ENCODE measurements at places on chromosomes 1 and 21.

DNA sequence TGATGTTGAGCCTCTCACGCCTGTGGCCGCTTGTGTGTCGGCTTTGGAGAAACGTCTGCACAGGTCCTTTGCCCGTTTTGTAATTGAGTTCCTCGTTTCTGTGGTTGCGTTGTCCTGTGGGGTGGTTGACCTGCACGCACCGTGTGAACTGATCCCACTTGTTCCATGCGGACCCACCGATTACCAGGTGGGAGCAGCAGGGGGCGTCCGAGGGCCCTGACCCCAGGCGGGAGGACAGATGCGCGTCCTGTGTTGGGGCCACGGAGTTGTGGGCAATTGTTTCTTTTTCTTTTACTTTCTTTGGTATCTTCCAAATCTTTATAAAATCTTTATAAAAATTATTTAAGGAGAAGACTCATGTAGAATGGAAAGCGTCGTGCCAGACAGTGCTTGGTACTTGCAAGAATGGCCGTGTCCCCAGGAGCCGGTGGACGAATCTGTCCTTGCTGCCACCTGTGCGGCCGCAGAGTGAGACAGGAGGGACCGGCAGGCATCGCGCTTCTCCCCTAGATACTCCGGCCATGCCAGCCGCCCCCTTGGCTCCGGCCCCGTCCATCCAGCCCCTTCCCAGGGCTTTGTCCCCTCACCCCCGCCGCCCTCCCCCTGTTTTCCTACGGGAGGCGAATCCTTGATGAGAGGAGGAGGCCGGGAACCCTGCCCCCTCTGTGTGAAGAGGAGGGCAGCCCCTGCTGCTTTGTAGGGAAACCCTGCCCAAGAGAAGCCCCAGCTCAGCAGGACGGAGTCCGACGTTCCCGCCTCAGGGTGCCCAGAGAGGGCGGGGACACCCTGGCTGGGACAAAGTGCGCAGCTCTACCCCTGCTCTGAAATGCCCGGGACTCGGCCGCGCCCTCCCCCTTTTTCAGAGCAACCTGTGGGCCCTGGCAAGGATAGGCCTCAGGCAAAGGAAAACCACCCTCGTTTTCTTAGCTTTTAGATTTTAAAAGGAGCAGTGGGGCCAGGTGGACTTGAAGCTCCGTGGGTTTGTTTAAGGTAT, 41.7 kb downstream of the PRKCZ start:
- DNase-seq, result peak; percentile 8

- DNase-seq, result no peak
Measured at GRCh38 chr1:40760984-40761383, 22.6 kb upstream of the KCNQ4 start.

GRCh38 chr21:27831177-27831576, 864.3 kb upstream of the ADAMTS5 start:
- no peak for DNase-seq

DNA sequence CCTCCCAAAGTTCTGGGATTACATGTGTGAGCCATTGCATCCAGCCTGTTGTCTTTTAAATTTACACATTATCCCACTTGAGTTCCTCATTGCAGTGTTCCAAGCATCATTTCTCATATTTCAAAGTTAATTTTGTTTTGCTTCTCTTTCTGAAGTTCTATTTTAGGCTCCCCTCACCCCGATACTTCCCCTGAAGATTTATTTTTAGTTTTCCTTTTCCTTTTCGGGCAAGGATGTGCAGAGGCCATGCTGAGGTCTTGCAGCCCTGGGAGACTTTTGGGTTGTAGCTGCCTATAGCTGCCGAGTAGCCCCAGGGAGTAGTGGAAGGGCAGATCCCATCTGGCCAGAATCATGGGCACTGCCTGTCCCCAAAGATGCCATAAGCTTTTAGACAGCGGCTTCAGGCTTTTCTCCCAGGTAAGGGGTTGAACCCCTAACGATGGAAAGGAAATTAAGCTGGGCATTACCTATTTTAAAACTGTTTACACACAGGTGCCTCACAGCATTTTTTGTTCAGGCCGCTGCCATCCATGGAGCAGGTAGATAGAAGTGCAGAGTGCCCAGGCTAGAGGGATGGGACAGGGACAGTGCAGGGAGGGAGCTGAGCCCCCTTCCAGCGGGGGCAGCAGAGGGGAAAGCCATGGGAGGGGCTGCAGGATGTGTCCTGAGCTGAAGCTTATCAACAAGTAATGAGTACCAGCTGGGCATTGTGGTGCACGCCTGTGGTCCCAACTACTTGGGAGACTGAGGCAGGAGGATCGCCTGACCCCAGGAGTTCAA, 15.9 kb downstream of the PSEN2 start:
- no peak for DNase-seq

DNA sequence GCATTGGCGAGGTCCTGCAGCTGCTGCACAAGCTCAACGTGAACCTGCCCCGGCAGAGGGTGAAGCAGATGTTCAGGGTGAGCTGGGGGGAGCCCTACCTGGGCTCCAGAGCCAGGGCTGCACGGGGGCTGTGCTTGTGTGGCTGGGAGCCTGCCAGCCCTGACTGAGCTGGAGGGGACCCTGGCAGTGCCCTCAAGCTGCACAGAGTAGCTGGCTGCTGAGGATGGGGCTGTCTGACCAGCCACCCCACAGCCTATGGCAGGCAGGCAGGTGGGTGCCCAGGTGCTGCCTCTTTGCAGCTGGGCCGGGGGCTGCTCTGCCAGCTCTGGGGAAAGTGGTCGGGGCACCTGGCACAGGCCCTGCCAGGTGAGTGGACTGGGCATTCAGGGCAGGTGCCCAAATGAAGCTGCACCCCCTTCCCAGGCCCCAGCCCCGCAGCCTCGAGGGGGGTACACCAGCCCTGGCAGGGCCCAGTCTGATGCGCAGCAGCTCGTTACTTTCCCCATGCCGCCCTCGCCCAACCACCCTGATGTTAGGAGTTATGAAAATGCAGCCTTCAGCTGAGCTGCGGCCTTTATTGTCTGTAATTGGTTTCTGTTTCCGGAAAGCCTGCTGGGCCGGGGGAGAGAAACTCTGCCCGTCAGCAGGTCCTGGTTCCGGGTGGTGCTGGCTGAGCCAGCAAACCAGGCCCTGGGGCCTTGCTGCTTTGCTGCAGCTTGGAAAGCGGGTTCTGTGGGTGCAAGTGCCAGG, 4.3 kb downstream of the PLCH2 start:
- DNase-seq, result no peak

- no peak for DNase-seq
Measured at GRCh38 chr1:64163970-64164369, 39.5 kb upstream of the UBE2U start.

DNA sequence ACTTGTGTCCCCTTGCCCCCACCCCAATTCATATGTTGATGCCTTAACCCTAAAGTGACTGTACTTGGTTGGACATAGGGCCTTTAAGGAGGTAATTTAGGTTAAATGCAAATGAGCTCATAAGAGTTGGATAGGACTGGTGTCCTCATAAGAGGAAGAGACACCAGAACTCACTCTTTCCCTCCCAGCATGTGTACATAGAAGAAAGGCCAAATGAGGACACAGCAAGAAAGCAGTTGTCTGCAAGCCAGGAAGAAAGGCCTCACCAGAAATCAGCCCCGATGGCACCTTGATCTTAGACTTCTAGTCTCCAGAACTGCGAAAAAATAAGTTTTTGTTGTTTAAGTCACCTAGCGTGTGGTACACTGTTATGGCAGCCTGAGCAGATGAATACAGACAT, 45.5 kb downstream of the RAB3GAP2 start:
- no peak for DNase-seq

DNA sequence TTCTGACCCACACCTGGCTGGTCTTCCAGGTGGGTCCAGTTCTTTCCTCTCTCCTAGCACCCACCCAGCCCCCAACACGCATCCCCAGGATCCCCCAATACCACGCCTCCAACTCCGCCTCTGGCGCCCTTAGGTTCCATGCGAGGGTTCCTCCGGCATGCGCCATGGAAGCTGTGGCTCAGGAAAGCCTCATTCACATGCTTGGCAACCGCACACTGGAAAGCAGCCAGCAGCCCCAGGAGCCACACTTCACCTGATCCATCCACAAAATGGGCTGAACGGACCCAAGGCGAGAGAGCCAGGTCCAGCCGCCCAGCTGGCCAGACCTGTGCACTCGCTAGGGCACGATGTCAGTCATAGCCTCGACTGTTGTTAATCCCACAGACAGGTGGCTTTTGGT, 161.2 kb downstream of the PSMG1 start:
- no peak for DNase-seq

GRCh38 chr1:238624776-238625175, 734.1 kb upstream of the ZP4 start:
- no peak for DNase-seq

DNA sequence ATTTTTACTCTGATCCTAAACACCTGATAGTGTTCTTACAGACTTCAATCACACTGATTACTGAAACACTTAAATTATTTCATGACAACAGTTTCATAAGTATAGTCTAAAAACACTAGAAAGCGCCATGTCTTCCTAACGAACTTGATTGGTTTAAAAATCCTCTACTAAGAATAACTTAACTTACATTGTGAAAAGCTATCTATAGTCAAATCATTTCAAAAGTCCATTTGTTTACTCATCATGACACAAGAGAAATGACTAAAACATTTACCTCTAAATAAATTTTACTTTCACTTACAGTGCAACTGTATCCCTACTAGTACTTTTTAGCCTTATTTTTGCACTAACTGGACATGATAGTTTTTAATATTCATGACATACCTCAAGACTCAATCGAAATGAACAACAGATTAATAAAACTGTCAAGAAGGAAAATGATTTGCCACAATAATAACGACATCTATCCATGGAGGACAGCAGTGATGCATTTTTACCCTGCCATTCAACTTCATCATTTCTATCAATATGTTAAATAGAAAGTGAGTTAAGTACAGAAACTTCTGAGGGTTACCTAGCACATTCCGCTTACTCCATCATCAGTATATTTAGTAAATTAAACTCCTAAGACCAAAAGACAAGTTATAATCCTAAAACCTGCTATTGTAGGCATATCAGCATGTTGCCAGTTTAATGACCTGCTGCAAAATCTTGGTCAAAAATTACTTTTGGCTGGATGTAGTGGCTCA, 38.4 kb downstream of the AHCTF1 start:
- no peak for DNase-seq

DNA sequence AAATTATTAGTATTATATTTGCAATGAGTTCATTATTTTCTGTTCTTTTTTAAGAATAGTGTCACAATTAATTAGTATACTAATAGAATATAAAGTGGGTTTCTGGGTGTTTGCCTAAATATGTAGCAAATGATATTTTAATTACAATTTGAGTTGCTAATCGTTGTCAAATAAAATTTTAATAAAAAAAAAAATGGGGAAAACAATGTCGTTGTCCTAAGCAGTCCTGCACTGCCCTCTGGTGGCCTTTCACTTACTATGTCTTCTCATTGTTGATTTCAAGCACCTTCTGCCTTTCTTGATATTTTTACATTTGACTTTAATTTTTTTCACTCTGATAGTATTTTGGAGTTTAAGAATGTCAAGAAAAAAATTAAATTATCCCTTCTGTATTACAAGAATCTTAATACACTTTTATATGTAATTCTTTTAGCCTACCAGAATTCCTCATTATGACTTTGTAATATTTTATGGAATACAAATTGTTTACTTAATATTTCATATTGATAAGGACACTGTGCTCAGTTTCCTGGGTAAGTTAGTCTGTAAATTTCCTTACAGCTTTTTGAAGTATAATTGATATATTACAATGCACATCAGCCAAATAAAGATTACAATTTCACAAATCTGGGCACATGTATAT, 104.5 kb upstream of the FMN2 start:
- no peak for DNase-seq

DNA sequence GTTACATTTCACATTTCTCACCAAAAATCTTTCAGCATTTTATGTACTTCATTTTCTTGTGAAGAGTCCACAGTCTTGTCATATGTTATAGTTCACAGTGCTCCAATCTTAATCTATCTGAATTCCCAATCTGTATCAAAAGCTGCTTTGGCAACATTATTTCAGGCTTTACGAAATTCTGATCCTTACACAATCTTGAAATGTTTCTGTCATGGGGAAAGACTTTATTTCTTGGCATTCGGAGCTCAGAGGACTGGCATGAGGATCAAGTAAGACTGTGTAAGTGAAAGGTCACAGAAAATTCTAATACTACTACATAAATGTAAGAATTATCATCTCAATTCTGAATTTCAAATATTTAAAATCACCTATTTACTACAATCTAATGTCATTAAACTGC, 2.0 kb downstream of the USP33 start:
- no peak for DNase-seq

DNA sequence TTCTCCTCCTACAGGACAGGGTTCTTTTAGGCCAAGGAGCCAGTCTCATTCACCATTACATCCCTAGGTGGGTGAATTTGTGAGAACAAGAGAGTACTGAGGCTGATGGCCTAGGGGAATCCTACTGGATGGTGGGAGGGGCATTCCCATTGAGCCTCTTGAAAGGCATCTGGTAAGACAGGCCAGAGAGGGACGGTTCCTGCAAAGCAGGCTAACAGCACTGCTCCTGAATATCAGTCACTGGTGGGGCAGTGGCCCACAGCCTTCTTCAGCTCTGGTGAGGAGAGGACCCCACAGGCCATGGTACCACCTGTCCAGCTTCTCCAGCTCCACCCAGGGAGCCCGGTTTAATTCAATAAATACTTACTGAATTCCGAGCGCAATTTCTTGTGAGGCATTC, 125.9 kb upstream of the EDN2 start:
- no peak for DNase-seq

DNA sequence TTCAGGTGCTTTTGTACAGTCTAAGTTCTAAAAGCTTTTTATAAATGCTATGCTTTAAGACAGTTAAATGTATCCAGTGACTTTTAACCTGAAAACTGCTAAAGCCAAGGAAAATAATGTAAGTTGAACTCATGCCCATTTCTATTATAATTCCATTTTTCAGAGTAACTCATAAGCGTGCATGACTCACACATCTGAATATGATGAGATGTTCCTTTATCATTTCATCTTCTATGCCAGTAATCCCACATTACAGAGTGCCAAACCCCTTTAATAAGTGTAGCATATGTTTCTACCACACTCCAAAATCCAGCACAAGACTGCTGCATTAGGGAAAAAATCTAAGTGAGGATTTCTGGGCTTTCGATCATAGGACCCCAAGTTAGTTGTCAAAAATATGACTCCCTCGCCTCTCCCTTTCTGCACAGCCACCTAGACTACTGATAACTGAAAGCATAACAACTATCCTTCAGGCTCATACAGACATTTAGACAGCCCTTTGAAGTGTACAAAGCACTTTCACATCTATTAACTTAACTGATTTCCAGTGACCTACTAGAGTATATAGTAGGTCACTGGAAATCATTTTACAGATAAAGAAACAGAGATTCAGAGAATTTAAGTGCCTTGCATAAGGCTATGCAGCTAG, 45.3 kb downstream of the JAK1 start:
- DNase-seq, result no peak

DNA sequence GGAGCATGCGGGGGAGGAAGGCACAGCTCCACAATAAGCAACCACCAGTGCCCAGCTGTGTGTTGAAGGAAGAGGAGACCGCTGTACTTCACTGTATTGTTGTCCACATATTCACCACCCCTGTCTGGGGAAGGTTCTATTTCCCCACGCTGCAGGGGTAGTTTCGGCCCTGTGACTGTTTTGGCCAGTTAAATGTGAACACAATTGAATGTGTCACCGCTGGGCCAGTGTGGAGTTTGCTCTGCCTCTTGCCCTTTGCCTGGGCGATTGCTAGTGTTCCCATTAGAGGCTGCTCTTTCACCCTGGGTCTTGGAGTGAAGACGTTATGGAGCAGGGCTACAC, 32.6 kb downstream of the UBE4B start:
- no peak for DNase-seq
